ENCODE measurements at places on chromosomes 2 and 18.

- no peak for DNase-seq
These were observed 189.9 kb downstream of the INO80D start for GRCh38 chr2:205895981-205896655.

DNA sequence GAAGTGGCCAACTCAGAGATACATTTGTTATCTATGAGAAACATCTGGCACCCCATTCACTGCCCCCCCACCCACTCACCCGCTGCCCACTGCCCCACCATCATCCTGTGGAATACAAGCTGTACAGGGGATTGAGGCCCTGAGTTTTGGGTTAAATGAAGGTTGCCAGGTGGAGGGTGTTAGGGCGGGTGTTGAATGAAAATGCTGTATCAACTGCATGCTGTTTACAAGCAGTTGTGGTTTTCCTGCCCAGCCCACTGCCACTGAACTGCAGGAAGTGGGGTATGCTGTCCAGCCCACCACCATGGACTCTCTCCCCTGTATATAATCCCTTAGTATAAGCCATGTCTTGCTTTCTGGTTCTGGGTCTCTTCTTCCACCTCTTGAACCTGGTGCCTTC lies 481.9 kb downstream of the METTL4 start:
- no peak for DNase-seq

DNA sequence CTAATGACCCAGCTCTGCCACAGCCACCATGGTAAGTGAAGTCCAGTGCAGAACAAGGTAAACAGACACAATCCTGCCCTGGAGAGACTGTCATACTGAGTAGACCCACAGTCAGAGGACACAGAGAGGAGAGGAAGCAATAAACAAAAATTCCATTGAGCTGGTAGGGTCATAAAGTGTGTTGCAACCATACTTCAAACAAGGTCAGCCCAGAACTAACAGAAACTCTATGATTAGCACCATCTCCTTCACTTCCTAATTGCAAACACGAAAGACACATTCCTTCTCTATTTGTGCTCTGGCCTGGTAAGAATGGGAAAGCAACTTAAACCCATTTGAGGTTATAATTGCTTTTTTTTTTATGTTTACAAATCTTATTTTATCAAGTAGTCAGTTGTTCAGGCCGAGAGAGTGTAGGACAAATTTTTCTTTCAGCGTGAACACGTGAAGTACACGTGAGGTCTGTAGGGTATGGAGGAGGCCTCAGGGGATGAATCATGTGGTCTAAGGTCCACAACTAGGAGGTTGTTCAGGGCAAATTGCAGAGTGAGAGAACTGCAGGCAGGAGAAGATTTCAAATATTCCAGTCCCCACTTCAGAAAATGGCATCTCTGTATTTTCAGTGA lies 71.4 kb upstream of the GLS start:
- DNase-seq = no peak

- no peak for DNase-seq
These were observed 436.3 kb downstream of the CBLN2 start for GRCh38 chr18:72107647-72108383.

DNA sequence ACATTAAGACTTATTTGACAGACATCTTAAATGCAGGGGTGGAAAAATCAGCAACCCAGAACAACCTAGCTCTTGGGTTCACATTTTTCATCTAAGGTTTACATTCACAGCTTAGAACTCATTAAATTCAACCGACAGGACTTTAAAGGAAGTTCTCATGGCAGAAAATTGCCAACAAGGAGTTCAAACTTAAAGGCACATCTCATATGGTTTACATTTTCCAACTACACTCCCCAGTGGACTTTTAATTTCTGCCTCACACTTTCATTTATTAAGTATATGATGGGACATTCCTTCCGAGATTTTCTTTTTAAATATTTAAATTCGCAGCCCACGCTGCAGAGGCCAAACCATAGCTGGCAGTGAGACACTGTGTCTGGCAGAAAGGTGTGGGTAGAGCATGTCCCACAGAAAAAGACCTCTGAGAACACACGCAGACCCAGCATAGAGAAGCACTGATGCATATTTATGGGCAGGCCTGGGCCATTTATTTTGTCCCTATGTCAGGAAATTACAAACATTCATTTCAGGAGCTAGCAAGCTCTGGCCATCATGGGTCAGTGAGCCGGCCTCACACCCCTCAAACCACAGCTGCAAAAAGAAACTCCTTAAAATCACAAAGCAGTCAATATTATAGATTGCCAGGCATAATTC lies 46.3 kb downstream of the STK39 start:
- DNase-seq = no peak

GRCh38 chr2:176317623-176318065 lies 48.4 kb downstream of the MTX2 start:
- no peak for DNase-seq

- no peak for DNase-seq
These were observed 25.9 kb downstream of the ODC1 start for GRCh38 chr2:10422251-10422650.

GRCh38 chr2:57937456-57937855 lies 109.2 kb upstream of the VRK2 start:
- DNase-seq = no peak

DNA sequence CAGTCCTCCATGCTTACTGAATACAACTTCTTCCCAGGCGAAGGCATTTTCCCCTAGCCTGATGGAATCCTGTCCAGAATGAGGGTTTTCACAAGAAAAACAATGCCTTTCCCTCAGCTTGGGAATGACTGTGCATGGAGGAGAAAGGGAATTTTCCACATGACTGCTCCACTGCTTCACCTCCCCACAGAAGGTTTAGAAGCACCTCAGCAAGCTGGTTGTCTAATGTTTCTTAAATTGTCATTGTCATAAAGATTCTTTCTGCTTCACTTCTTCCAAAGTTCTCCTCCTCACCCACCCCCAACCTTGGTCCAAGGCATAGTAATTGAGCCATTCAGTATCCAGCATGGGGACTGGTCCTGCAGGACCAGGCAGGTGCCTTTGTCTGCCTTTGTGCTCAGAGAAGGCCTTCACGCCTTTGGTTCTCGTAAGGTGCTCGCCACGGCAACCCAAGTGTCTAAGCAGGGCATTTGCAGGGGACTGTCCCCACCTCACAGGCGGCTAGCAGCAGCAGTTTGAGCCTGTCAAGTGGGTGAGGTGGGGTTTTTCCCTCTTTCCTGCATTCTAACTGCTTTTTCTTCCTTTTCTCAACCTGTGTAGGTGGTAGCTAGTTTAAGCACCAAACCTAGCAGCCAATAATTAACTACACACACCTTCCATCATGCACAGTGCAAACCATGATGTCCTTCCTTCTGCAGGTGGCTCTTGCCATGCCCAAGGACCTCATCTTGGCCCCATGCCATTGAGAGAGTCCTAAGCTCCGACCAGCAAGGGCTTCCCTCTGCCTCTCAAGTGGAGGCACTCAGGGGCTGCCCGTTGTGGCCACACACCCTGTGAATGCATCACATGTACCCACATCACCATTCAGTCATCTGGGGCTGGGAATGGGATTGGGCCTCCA lies 65.7 kb upstream of the BCL2L11 start:
- no peak for DNase-seq

DNA sequence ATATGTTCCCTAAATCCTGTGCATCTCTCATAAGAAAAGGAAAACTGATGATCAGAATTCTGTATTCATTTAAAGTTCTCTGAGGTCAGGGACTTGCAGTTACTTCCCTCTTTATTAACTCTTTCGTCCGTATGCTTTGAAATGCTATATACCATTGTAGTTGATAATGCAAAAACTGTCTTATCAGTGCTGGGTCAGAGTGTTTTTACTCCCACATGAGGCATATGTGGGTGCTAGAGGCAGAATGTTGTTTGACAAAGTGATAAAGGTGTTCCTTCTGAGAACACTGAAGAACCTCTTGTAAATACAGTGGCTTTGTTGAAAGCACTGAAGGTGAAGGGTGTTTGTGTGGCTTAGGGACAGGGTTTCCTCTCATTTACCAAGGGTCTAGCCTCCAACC lies 136.5 kb upstream of the NFATC1 start:
- DNase-seq = no peak

DNA sequence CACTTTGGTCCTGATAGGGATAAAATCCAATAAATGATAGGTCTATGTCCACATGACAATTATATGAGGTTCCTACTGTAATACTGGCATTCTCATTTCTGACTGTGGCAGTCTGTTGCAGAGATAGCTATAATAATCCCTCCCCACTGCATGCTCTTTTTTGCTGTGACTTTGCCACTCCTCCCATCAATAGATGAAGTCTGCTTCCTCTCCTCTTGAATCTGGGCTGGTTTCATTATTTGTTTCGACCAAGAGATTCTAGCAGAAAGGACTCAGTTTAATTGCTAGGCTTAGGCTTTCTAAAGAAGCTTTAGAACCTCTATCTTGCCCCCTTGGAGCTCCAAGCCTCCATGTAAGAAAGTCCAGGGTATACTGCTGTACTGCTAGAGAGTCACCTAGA lies 23.3 kb upstream of the CREB1 start:
- DNase-seq = no peak

GRCh38 chr18:44777457-44778192 lies 96.9 kb downstream of the SETBP1 start:
- no peak for DNase-seq

GRCh38 chr2:228072669-228073068 lies 108.8 kb downstream of the SPHKAP start:
- no peak for DNase-seq

- DNase-seq = no peak
These were observed 307.2 kb upstream of the DLGAP1 start for GRCh38 chr18:4762330-4762729.

- DNase-seq = no peak
These were observed 30.8 kb upstream of the HPCAL1 start for GRCh38 chr2:10271946-10272345.

- DNase-seq = no peak
These were observed 19.5 kb upstream of the REG3A start for GRCh38 chr2:79179036-79179435.

DNA sequence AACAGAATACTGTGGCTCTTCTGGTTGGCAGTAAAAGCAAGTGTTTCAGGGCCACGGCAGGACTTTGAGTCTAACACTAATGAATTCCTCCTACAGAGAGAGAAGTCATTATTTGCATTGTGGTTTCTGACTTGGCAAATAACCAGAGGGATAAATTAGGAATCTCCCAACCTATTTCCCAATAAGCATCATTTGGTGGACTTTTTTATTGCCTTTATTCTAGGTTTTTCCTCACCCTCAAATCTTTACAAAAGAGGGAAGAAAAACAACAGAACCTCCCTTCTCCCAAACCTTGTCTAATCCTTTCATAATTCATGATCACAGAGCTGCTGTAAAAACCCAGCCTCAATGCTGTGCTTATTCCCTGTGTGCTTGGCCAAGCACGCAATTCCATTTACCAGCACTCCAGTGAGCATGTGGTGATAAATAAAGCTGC lies 179.7 kb downstream of the AGPS start:
- DNase-seq = no peak

- no peak for DNase-seq
These were observed 59.0 kb downstream of the PDK1 start for GRCh38 chr2:172614932-172615331.

GRCh38 chr18:73479477-73479876 lies 611.7 kb upstream of the NETO1 start:
- no peak for DNase-seq

- DNase-seq = no peak
These were observed 376.3 kb upstream of the MYT1L start for GRCh38 chr2:2707206-2707991.

- no peak for DNase-seq
These were observed 985 bp downstream of the ILKAP start for GRCh38 chr2:238202326-238203093.

GRCh38 chr2:176380341-176380740 lies 111.1 kb downstream of the MTX2 start:
- DNase-seq = no peak

GRCh38 chr2:106065983-106066820 lies 127.9 kb downstream of the UXS1 start:
- no peak for DNase-seq

- no peak for DNase-seq
These were observed 156.0 kb downstream of the ACOXL start for GRCh38 chr2:110888411-110888810.

DNA sequence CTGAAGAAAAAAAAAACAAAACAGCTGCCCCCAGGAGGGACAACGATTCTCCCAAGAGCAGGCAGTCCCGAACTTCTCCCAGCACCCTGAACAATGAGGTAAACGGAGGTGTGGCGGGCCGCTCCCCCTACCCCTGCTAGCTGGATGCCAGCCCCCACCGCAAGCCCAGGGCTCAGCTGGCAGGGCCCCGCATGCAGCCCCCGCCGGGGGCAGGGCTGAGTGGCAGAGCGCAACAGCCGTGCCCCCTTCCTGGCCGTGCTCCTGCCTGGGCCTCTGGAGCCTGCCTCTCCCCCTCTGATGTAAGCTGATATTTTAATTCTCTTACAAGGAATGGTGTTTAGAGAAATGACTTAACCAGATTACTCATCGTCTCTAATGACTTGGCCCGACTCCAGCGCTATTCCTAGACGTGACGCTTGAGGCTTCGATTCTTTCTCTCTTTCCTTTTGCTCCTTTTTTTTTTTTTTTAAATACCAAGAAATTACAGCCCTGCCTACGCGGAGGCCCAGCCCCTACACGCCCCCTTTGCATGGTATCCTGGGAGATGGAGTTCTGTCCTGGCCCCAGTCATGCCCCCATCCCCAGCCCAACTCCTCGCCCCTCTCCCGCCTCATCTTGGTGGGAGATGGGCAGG lies 4.6 kb upstream of the ARID5A start:
- DNase-seq = peak; percentile 65

GRCh38 chr2:133486771-133487191 lies 81.5 kb downstream of the NCKAP5 start:
- DNase-seq = no peak

GRCh38 chr2:201966691-201967438 lies 66.8 kb upstream of the FZD7 start:
- DNase-seq = no peak

GRCh38 chr2:180677200-180677599 lies 303.2 kb upstream of the UBE2E3 start:
- no peak for DNase-seq

DNA sequence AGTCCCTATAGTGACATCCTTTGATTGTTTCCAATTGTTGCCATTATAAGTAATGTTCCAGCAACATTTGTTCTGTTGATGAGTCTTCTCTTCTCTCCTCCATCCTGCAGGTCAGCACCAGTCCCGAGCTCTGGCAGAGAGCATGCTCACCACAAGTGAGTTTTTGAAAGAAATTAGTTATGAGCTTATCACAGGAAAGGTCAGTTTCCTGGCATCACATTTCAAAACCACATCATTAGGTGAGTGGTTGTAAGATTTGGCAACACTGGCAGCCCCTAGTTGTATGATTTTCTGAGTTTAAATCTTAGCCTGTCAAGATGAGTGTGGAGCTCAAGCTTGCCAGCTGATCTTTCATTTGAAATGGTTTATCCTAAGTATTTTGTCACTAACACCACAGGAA lies 149.6 kb downstream of the ESCO1 start:
- no peak for DNase-seq

DNA sequence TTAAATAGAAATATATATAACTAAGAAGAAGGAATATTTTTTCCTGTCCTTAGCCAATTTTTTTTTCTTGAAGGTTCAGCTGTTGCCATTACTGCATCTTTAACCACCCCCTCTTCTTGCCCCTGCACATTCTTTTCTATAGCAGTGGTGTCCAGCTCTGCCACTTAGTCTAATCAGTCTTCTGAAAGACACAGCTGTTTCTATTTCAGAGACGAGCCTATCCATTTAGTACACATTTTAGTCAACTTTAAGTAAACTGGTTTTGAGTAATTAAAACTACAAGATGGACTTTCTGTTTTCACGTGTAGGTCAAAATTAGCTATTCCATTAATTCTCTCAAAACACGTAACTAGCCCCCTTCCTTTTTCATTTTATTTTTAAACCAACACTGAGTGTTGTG lies 21.0 kb downstream of the SPOPL start:
- DNase-seq = no peak

All from stimulated activated CD8-positive, alpha-beta memory T cell treated with anti-CD3 and anti-CD28 coated beads, Interleukin-7, amount 100 ng/mL, for 24 hours (primary cell).